HFFc6 (cell line): ENCODE measurements at places on chromosomes 12 and 14.

- no peak for DNase-seq
Measured at GRCh38 chr12:85616201-85616600, 220.0 kb downstream of the RASSF9 start.

DNA sequence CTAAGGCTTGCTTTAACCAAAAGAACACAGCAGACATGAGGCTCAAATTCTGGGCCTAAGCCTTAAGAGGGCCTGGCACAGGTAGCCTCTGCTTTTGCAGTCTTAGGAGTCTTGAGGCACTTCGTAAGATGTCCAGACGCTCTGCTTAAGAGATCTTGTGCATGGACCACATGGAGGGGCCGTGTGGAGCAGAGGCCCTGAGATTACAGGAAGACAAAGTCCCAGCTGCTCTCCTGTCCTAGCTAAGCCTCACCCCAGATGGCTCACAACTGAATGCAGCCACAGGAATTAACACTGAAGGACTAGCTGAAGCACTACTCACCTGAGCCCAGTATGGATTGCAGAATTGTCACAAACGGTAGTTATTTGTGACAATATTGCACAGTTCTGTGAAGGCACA lies 446.0 kb downstream of the PDZRN4 start:
- DNase-seq: no peak

DNA sequence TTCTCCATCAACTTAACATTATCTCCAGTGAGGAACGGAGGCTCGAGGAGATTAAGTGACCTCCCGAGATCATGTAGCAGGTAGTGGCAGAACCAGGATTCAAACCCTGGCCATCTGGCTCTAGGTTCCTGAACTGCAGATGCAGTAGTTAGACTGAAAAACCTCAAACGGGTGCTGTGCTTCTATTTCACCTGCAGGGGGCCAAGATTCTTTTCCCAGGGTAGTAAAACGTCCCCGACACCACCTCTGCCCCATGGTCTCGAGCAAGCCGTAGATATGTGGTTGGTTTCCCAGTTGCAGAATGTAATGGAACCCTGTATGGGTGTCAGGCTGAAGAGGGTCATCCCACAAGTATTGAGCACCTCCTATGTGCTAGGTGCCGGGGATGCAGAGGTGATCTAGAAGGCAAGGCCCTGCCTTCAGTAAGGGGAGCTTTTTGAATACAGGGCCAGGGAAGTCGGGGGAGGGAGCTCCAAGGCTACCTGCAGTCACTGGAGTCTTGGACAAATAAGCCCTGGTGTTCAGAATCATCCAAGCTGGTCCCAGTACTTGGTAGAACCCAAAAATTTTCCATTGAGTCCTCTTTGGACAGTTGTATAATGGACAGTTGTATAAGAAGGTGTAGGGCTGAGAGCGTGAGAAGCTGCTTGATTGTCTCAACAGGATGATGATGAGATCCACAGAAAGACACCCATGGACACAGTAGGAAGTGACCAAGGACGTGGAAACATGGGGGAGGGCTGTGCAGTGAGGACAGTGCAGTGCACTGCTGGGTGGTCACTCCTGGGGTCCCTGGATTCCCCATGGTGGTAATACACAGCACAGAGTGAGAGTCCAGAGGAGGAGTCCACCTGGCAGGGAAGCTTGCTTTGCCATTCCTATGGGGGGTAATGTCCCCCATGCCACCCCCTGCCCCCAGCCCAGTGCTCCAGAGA lies 197.2 kb downstream of the CHST11 start:
- DNase-seq: no peak

- DNase-seq: peak; percentile 94
Measured at GRCh38 chr14:35374263-35374712, 30.3 kb downstream of the NFKBIA start.
